ENCODE measurements at places on chromosomes 4 and X.

DNA sequence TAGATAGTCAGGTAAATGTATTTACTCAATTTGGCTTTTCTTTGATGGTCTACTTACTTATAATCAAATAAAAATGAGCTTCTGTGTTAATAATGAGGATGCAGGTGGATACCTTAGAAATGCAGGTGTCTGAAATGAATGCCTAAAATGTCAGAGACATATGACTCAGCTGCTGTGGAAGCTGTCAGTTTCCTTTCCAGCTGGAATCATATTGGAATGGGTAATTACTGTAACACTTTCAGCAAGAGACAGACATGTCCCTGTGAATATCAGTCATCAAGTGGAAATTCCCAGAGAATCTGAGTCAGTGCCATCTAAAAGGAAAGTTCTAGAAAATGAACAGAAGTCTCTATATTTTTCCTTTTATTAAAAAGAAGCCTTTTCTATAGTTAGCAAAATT lies 783.0 kb upstream of the AADAT start:
- DNase-seq, result no peak

DNA sequence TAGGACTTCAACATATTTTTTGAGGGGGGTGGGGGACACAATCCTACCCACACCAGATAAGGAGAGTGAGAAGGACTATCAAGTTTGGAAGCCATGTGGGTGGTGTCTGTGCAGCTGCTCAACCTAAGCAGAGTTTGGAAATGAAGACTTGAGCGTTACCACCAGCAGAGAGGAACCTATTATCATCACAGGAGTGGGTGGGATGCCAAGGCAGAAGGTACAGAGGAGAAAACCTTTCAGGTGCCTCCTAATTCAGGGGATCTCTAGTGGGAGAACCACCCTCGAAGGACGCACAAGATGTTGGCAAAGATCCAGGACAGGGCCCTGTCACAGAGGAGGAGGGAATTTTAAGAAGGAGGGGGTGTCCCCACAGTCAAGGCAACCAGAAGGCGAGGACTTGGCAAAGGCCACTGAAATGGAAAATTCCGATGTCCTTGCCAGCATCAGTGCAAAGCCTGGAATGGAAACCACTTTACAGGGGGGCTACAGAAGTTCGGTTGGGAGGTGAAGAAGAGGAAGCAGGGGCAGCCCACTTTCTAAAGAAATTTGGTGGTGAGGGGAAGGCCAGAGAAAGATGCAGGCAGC lies 8.4 kb upstream of the GPM6B start:
- DNase-seq, result no peak

DNA sequence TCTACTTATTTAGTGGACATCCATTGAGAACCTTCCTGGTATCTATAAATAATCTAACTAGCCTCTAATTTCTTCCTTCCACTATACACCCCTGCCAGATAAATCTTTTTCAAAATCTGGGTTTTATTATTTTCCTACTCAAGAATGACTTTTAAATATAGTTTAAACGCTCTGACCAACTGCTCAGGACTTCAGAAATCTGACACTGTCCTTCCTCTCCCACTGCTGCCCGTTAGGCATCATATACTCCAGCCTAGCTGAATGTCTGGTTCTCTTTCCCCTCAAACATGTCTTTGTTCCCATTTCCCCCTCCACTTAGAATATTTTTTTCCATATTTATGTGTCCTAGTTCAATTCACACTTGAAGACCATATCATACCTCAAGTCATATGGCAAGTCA lies 35.2 kb upstream of the CBLL2 start:
- DNase-seq, result no peak

GRCh38 chr4:85094735-85095134 lies 128.2 kb upstream of the WDFY3 start:
- DNase-seq, result no peak

DNA sequence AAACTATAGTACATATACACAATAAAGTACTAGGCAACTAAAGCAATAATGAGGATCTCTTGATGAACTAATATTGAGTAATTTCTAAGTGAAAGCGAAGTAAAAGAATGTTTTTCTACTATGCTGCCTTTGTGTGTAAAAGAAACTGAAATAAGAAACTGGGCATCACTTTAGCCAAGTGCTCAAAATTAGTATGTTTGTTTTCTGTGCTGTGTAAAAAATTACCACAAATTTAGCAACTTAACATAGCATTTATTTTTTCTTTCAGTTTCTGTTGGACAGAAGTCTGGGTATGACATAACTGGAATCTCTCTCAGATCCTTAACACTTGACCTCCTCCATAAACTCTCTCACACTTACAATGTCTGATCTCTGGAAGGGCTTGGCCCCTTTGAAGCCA lies 687.1 kb upstream of the MAGEB2 start:
- no peak for DNase-seq

DNA sequence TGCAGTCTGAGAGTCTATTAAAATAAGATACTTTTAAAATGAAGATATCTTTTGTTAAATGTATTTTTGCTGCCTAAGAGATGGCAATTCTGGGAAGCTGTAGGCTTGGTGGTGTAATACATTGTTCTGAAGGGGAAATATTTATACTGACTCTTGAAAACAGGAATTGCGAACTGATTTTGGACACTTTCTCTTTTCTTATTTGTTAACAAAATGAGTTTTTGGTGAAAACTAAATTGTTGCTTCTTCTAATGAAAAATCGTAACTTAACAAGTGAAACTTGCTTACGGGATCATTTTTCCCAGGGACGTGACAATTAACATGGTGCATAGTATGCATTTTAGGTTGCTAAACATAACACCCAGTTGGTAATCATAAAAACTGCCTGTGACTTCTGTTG lies 71.0 kb downstream of the RAPGEF2 start:
- no peak for DNase-seq

DNA sequence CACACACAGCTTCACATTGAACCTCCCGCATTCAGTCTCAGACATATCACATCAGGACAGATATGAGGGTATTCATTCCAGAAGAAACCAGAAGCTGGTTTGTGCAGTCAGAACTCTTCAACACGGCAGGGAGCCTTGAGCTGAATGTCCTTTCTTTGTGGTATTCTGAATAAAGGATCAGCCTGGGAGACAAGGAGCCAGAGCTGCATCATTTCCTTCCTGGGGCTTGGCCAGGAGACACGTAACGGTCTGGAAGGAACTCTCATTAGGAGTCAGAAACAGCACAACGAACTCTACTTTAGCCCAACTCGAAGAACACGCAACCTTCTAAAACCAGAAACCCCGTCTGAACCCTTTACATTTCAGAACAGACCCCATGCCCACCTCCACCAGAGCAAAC lies 46.4 kb downstream of the KDR start:
- DNase-seq, result no peak

GRCh38 chr4:40238700-40239548 lies 42.1 kb downstream of the RHOH start:
- DNase-seq, result no peak

DNA sequence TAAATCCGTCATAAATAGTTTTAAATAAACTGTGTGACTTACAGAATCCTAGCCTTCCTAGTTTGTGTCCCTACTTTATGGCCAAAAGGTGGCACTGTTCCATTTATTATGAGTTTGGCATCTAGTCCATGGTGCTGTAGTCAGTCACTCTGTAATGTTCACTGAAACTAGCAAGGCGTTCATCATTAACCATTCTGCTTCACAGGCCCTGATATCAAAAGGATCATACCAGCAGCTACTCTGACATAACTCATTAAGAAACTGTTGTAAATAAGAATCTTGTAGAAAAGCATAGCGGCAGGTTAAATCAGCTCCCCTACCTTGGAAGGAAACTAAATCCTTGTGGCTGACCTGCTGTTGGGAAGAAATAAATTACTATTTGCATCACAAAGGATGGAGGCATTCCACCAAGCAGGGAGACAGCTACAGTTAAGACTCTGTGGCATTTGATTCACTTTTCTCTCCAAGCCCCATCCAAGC lies 919.6 kb upstream of the DIAPH2 start:
- peak; percentile 62 for DNase-seq

DNA sequence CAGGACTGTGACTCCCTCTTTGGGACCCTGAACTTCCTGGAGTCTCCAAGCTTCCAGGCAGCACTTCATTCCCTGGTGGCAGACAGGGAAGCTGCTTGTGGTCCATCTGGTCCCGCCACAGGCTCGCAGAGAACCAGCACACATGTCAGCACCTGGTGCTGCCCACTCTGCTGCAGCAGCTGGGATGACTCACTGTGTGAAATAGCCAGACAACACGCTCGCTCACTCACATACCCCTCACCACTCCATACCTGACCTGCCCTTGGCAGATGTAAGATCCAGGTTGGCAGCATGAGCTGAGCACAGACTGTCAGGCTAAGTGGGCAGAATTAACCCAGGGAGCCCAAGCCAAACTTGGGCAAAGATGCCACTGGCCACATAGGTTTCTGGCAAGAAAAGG lies 613.5 kb downstream of the PCDH18 start:
- DNase-seq, result no peak

DNA sequence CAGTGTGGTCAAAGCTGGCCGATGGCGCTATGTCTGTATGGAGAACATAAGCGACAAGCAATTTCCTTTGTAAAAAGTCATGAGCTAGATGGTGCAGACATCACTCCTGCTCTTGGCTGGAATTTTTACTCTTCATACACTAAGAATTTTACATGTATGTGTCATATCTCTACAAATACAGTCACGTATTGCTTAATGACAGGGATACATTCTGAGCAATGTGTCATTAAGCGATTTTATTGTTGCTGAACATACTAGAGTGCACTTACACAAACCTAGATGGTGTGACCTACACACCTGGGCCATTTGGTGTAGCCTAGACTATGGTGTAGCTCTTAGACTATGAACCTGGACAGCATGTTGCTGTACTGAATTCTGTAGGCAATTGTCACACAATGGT lies 185.4 kb downstream of the SOWAHB start:
- DNase-seq, result no peak

- peak; percentile 33 for DNase-seq
Observed at GRCh38 chr4:17562157-17562556, 14.8 kb upstream of the LAP3 start.

- no peak for DNase-seq
Observed at GRCh38 chr4:82123934-82124333, 249.9 kb downstream of the HNRNPD start.

DNA sequence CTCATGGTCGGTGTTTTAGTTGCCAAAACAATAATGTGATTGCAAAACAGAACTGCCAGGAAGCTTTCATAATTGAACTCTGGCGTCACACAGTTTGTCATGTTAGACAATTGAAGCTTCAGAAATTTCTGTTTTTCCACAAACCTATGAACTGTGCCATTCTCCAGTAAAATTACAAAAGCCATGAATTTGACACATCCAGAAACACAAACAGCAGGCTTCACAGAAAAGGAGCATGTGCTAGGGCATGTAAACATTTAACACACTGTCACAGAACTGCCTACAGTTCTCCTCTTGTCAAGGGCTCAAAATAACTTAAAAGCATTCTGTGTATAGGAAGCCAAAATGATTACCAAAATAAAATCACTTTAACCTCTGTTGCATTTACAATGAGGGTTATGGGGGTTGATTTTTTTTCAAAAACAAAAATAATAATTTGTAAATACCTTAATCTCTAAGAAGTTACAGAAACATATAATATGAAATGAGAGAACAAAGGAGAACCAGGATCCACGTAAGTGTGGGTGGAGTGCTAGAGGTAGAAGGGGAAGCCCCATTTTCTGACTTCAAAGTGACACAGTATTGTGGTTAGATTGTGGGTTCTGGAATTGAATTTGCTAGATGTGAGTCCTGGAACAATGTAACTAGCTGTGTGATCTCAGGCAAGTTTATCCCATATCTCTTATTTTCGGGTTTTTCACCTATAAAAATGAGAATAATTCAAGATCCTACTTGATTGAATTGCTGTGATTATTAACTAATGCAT lies 295.0 kb downstream of the CENPC start:
- no peak for DNase-seq

GRCh38 chr4:26360273-26360672 lies 39.5 kb downstream of the RBPJ start:
- no peak for DNase-seq
